AG08395 (cell line): ENCODE measurements at places on chromosomes 12 and 14.

DNA sequence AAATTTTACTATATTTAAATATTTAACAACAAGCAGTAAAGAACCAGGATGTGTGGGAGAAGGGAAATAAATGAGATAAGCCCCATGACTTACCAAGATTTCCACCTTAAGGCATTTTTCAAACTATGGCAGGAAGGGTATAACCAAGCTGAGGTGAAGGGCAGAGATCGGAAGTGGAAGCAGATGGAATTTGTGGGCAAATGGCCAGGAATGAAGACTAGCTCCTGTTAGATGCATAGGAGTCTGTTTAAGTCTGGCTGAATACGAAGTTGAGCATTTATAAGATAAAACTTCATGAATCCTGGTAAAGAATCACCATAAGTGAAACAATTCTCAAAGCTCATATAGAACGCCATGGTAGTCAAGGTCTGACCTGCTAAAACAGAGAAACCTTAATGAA lies 163.5 kb downstream of the DIO2 start:
- DNase-seq, result no peak

GRCh38 chr12:8779862-8780261 lies 42.6 kb upstream of the A2ML1 start:
- DNase-seq, result no peak

DNA sequence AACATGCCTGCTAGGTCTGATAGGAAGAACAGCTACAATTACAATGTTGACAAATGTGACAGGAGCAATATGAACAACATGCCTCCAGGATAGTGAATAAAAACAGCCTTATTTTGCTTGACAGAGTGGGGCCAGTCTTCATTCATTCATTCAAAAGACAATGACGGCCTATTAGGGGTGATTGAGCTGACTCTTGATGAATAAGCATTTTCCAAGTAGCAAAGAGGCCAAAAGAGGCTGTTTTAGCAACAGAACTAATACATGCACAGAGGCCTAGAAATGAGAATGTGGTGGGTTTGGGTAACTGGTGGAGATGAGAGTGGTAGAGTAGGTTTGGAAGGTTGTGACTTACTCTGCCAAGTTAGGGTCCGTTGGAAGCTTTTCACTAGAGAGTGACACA lies 138.3 kb downstream of the APAF1 start:
- no peak for DNase-seq

DNA sequence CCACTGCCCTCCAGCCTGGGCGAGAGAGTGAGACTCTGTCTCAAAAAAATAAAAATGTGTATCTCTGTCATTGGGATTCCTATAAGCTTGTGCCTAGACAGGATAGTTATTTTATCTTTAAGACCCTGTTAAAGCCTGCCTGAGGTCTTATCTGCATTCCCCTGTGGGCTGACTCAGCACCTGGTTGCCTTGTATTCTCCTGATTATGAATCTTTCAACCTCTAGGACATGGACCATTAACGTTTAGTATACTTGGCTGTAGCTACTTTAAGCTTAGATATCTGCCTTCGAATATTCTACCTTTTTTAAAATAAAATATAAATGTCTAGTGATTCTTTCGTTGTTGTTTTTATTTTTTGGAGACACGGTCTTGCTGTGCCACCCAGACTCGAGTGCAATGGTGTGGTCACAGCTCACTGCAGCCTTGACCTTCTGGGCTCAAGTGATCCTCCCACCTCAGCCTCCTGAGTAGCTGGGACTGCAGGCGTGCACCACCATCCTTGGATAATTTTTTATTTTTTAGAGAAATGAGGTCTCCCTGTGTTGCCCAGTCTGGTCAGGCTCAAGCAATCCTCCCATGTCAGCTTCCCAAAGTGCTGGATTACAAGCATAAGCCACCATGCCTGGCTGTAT lies 41.3 kb downstream of the RESF1 start:
- no peak for DNase-seq

- DNase-seq, result no peak
Measured at GRCh38 chr14:102779084-102779462, 1.8 kb downstream of the TRAF3 start.

GRCh38 chr14:21796916-21797315 lies 123.3 kb upstream of the OR4E1 start:
- no peak for DNase-seq

GRCh38 chr12:25972783-25973182 lies 14.3 kb downstream of the RASSF8 start:
- no peak for DNase-seq

GRCh38 chr12:24349051-24349799 lies 399.8 kb upstream of the SOX5 start:
- no peak for DNase-seq

GRCh38 chr12:124780336-124780735 lies 83.3 kb downstream of the SCARB1 start:
- DNase-seq, result no peak

GRCh38 chr14:59997449-59997848 lies 77.5 kb downstream of the LRRC9 start:
- DNase-seq, result no peak

DNA sequence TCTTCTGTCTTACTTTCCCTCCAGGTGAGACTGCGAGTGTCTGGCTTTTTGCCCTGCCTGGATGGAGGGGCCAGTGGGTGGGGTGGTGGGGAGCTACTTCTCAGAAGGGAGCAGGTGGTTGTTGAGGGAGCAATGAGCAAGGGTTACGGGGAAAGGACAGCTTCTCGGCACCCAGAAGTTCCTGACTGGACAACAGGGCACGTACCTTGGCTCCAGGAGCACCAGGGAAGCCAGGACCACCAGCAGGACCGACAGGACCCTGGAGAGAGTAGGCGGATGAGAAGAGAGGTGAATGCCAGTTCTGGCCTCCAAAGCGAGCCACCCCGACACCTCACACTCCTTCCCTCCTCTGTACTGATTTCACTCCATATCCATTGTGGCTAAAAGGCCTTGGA lies 15.3 kb downstream of the COL2A1 start:
- DNase-seq, result no peak

GRCh38 chr14:100116134-100116533 lies 43.3 kb downstream of the DEGS2 start:
- no peak for DNase-seq

GRCh38 chr14:38502239-38502638 lies 246.3 kb upstream of the CLEC14A start:
- no peak for DNase-seq

- DNase-seq, result peak; percentile 84
Measured at GRCh38 chr14:85731186-85731585, 201.2 kb downstream of the FLRT2 start.

- no peak for DNase-seq
Measured at GRCh38 chr14:39664646-39665045, 232.4 kb upstream of the FBXO33 start.
